Fibroblast of the aortic adventitia (primary cell): ENCODE measurements at places on chromosomes 11 and 22. TPM values are rescaled to one million over a fixed set of nuclear protein-coding genes. Genes with fewer than 3 reads are reported as not detected.

The PRG3 gene
- not detected in 2 replicates for total RNA-seq

The PKNOX2 gene
- total RNA-seq = 2.0 and 8.6 TPM in 2 replicates

The VWCE gene
- 7.4 and 13.9 TPM in 2 replicates for total RNA-seq

The KCNQ1OT1 gene
- total RNA-seq = 5.5 and 7.3 TPM in 2 replicates

The MLC1 gene
- total RNA-seq = 0.09 TPM in 1 of 2 replicates, not detected in the other
